ENCODE measurements at places on chromosomes 4 and X.

DNA sequence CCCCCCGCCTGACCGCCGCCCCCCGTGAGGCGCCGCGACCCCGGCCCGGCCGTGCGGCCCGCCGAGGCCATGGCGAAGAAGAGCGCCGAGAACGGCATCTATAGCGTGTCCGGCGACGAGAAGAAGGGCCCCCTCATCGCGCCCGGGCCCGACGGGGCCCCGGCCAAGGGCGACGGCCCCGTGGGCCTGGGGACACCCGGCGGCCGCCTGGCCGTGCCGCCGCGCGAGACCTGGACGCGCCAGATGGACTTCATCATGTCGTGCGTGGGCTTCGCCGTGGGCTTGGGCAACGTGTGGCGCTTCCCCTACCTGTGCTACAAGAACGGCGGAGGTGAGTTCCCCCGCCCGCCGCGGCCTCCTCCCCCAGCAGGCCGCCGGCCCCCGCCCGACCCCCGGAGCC lies 780 bp downstream of the SLC6A8 start:
- DNase-seq = no peak

DNA sequence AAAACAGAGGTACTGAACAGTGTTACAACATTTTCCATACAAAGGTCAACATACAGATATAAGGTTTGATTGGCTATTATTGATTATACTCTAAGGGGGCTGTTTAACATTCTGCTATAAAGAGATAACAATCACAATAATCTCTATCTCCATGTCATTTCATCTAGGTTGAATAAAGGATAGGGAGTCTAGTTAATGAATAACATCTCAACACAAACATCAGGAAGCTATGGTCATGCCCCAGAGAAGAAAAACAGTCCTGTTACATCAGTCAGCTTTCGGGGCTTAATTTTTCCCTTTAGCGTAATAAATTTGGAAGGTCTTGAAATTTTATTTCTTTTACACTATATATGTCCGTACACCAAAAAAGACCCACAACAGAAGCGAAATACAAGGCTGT lies 41.5 kb upstream of the DCAF8L2 start:
- DNase-seq = no peak

GRCh38 chr4:139060591-139060990 lies 45.0 kb downstream of the NOCT start:
- DNase-seq = no peak

- no peak for DNase-seq
Observed at GRCh38 chr4:60259781-60260180, 940.3 kb upstream of the ADGRL3 start.

GRCh38 chr4:19534159-19534558 lies 717.5 kb upstream of the SLIT2 start:
- no peak for DNase-seq

GRCh38 chr4:16496501-16496900 lies 270.2 kb upstream of the TAPT1 start:
- DNase-seq = peak; percentile 11

Measured in hepatic stellate cell (primary cell).